Activated CD4-positive, CD25-positive, alpha-beta regulatory T cell treated with anti-CD3 and anti-CD28 coated beads, Interleukin-2, amount 50 U/mL, for 16 hours (primary cell): ENCODE measurements at places on chromosomes 12 and 14.

GRCh38 chr14:84225268-84225667, 1304.7 kb upstream of the FLRT2 start:
- no peak for DNase-seq

GRCh38 chr12:31970199-31970598, 11.0 kb downstream of the RESF1 start:
- no peak for DNase-seq

- DNase-seq, result no peak
Observed at GRCh38 chr12:105705765-105706164, 375.3 kb downstream of the C12orf75 start.

GRCh38 chr12:9604287-9604686, 3.4 kb downstream of the KLRB1 start:
- no peak for DNase-seq

DNA sequence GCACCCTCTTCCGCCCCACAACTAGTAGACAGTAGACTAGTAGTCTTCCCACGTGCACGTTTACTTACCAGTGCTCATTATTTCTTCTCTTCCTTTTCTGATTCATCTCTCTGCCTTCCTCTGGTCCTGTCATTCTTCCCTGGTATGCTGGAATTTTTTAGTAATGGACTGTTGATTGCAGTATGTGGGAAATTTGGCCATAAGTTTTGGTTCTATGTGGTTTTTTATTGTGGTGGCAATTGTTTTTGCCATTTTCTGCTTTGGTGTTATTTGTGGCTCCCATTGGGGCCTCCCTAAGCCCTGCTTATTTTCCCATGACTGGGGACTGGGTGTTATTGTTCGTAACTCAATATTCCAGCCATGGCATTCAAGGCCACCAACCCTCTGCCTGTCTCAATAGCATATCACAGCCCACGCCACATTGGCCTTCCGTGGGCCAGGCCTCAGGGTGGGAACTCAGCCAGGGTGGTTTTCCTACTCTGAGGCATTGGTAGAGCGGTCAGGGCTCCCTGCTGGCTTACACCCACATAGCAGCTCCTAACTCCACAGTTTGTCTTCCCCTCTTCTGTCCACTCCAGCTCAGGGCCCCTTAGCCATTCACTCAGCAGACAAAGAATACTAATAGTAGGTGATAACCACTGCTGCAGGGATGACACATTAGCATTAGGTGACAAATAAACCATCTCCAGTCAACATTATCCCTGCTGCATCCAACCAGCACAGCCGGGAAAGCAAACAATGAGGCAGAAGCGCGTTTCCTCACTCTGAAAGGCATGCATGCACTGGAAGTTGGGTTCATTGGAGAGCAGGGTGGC, 321.5 kb downstream of the CACNA1C start:
- DNase-seq, result no peak

DNA sequence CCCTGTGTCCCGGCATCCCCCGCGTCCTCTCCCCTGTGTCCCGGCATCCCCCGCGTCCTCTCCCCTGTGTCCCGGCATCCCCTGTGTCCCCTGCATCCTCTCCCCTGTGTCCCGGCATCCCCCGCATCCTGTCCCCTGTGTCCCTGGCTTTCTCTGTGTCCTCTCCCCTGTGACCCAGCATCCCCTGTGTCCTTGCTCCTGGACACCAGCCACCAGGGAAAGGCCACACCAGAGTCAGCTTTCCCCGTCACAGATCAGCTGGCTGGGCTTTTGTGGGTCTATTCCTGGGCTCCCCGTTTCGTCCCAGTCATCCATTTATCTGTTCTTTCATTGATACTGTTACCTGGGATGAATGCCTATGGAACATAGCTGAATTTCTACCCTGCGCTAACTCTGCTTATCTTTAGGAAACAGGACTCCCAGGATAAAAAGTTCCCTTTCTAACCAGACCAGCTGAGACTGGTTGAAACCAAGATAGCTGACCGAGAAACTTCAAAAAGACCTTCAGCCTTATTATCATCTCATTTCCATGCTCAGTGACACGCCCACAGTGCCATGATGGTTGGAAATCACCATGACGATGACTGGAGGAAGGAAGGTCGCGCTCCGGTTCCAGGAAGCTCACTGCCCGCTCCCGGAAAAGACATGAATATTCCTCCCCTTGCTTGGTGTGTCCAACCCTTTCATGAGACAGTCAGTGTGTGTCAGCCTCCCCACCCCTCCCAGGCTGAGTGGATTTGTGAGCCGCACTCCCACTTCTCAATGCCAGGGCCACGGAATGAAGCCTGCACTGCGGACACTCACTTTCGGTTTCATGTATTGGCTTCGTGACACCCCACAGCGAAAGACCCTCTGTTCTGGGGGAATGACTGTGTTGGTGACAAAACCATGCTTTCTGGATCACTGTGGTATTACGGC, 276.4 kb upstream of the SFSWAP start:
- DNase-seq, result no peak

GRCh38 chr12:96989916-96990315, 82.9 kb downstream of the NEDD1 start:
- DNase-seq, result no peak

GRCh38 chr14:56814519-56814959, 4.3 kb upstream of the OTX2 start:
- DNase-seq, result no peak

DNA sequence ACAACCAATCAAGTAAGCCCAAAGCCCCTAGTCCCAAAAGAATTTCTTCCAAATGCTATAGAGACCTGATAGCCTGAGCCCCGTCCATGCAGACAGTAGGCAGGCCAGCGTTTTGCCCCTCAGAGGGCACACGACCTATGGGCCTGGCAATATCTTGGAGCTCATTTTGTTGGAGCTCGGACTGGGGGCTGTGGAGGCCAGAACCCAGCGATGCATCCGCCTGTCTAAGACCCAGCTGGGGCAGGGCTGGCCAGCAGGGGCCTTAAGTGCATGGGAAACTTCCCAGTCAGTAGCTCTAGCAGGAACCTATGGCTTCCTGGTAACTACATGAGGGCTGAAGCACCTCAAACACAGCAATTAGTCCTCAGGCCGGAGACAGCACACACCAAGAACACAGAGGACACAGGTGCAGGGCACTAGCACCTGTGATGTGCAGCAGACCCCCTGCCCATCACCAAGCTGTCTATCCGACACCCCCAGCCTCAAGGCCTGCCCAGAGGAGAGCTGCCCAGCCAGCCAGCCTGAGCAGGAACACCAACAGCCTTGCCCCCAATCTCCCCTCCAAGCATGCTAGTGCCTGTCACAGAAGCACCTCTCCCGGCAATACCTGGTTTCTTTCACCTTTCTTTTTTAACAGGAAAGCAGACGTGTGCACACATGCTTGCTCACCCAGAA, 50.8 kb downstream of the ARL6IP4 start:
- DNase-seq, result no peak

DNA sequence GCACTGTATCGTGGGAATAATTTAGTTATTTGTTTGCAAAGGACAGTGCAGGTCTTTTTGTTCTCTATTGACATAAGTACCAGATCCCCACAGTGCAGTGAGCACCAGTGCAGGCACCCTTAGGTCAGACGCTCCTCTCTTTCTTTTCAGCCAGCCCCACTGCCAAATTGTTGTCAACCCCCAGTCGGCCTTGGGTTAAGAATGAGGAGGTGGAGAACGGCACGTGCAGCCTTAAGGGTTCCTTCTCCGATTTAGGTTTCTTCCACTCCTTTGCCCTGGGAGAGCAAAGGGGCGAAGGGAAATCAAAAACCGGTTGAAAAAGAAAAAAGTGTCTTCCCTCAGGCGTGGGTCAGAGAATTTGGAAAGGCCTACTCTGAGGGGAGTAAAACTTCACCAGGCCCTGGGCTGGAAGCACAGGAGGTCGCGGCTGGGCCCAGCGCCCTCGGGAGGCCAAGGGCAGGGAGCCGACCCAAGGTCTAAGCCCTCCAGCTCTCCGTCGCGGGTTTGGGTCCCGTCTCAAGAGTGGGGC, 4.3 kb downstream of the PAX9 start:
- DNase-seq, result no peak

- no peak for DNase-seq
Observed at GRCh38 chr14:54782751-54783659, 119.6 kb downstream of the GCH1 start.

DNA sequence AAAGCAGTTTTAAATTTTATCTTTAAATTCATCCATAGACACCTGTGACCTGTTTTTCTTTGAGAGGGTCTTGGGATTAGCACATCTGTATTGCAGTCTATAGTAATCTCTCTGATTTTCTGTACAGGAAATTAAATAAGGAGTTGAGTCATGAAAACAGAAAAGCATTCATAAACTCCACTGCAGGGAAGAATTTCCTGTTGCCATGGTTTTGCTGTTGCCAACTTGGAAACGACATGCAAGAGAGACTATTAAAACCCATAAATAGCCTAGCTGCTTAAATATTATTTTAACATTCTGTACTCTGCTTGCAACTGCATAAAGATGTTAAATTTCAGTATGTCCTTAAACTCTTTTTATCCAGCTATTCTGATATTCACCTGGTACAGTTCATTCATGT, 281.0 kb upstream of the RGS6 start:
- no peak for DNase-seq

GRCh38 chr12:3086211-3086610, 9.0 kb downstream of the TSPAN9 start:
- DNase-seq, result no peak

DNA sequence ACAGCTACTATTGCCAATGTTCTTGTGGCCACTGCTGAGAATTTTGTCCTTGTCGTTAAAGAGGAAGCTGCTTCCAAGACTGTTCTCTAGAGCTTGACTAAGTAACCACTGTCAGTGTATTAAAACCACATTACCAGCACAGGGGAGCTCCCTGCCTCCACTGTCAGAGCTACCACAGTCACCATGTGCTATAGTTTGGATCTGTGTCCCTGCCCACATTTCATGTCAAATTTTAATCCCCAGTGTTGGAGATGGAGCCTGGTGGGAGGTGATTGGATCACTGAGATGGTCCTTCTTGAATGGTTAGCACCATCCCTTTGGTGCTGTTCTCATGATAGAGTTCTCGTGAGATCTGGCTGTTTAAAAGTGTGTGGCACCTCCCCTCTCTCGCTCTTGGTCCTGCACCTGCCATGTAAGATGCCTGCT, 23.2 kb upstream of the RAP1B start:
- no peak for DNase-seq

DNA sequence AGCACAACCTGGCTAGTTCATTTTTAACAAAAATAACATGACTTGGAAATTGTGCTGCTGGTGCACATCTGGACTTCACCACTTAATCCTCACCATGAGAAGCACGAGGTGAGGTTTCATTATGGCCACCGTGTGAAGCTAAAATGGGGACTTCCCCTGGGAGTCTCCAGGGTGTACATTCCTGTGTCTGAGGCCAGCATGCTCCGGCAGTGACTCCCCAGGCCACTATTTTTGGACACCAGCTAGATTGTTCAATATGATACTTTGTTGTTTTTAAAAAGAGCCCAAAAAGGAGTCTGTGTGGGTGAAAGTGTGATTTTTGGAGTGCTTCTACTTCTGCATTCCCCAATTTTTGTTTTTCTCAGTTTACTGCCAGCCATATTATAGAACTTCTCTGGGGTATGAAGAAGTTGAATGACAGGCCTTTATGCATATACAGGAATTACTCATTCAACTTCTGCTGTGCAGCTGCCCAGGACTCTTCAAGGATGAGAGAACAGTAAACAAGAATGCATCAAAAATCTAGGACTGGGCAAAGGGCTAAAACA, 16.9 kb upstream of the AICDA start:
- DNase-seq, result no peak

DNA sequence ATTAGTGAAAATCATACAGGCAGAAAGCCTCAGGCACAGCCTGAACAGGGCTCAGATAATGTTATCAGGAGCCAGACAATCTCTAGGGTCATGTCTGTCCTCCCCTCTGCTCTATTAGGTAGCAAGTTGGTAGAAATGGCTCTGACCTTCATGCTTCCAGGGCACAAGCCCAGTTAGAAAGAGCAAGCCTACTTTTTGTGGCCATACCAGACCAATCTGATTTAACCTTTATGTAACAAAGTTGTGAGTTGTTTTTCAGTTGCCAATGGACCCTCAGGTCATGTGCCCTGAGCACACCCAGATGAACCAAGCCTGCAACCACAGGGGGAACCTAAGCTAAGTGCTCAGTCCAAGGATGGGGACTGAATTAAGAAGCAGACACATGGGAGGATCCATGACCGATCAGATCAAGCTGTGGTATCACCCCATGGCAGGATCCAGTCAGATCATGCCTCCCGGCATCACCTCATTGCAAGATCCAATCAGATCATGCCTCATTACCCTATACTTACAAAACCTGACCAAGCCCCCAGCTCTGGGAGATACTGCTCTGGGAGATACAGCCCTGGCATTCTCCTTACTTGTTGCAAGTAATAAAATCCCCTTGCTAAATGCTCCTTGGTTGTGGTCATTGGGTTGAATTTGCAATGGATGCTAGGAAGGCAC, 18.8 kb upstream of the HIGD1C start:
- no peak for DNase-seq

DNA sequence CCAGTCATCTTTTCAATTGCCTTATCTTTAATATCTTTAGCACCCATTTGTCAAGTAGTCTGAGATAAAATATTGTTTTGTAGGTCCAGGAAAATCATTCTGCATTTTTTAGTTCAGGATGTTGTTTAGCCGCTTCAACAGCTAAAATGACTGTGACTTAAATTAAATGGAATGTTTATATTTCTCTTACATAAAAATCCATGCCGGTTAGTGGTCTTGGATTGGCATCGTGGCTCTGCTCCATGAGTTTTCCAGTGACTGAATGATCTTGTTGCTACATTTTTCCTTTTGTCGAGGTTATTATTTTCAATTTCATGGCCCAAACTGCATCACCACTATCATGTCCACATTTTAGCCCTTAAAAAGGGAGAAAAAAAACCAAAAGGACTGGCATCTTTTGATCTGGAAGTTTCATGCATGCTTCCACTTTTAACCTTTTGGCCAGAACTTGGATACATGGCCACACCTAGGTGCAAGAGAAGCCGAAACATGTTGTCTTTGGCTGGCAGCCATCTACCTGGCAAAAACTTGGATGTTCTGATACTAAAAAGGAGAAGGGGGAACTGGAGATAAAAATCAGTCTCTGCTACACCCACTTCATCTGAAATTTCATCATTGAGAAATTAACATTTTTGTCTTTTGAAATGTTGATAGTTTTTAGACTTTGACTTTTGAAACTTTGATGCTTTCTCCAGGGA, 142.4 kb downstream of the OTOGL start:
- DNase-seq, result no peak
